ENCODE measurements at places on chromosomes 7 and 10. TPM values are rescaled to one million over a fixed set of nuclear protein-coding genes. Genes with fewer than 3 reads are reported as not detected.

TSPAN15 gene
- polyA plus RNA-seq: 0.23 TPM

AKR1C8 gene
- not detected for polyA plus RNA-seq

ACTR3C gene
- polyA plus RNA-seq: 27.7 TPM

TMEM229A gene
- polyA plus RNA-seq: 3.3 TPM

CPVL gene
- not detected for polyA plus RNA-seq

HOXA1 gene
- not detected for polyA plus RNA-seq

LRRN3 gene
- polyA plus RNA-seq: 457 TPM

CLCN1 gene
- not detected for polyA plus RNA-seq

NRCAM gene
- polyA plus RNA-seq: 522 TPM

FAM13C gene
- 18.4 TPM for polyA plus RNA-seq

ZC3HAV1L gene
- polyA plus RNA-seq: not detected

TRIM24 gene
- 7.8 TPM for polyA plus RNA-seq

Measured in Purkinje cell (primary cell).